SK-N-DZ (cell line): ENCODE measurements at places on chromosomes 5 and 9.

GRCh38 chr5:13574574-13574973, 369.9 kb downstream of the DNAH5 start:
- no peak for DNase-seq

GRCh38 chr5:150457121-150457520, 7.6 kb upstream of the RPS14 start:
- DNase-seq = no peak

- no peak for DNase-seq
Measured at GRCh38 chr9:5052838-5053237, 67.8 kb downstream of the JAK2 start.

- DNase-seq = no peak
Measured at GRCh38 chr5:172733131-172733973, 37.6 kb downstream of the DUSP1 start.

- no peak for DNase-seq
Measured at GRCh38 chr5:154193701-154194121, 3.2 kb downstream of the GALNT10 start.

DNA sequence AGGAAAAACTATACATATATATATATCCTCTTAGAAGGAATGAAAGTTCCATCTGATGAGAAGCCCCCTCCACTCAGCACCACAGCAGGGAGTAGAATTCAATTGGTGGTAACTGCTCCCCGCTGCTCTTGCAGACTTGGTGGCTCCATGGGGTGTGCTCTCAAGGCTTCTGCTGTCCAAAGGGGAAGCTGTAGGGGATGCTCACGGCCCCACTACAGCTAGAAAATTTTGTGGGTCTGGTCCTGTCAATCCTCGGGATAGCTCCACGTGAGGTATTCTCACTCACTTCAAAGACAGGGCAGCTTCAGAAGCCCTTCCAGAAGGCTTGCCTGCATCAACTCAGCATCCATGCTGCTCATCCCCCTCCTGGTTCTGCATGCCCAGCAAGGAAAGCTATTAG, 247.2 kb downstream of the CETN3 start:
- DNase-seq = no peak
